ENCODE measurements at places on chromosomes 11 and 22.

GRCh38 chr22:45868571-45869339, 108.2 kb downstream of the WNT7B start:
- no peak for DNase-seq

DNA sequence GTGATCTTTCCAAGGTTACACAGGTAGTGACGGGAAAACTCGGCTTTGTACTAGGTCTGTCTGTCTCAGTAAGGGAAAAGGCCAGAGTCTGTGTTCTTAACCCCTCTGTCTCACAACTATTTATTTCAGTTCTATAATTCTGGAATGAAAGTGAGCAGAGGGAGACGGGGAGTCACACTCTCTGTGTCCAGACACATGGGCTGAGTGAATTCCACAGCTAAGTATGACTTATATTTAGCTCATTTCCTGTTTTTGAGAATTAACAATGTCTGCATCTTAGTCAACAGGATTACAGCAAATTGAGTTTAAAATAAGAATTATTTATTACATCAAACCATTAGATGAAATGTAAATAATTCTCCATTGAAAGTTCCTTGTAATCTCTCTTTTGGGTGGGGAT, 62.5 kb upstream of the OR4B1 start:
- DNase-seq = no peak

GRCh38 chr22:37167176-37167980, 17.7 kb upstream of the IL2RB start:
- no peak for DNase-seq

GRCh38 chr11:116605543-116606459, 167.0 kb downstream of the BUD13 start:
- no peak for DNase-seq

- no peak for DNase-seq
Measured at GRCh38 chr11:75173336-75173735, 22.4 kb downstream of the SLCO2B1 start.

DNA sequence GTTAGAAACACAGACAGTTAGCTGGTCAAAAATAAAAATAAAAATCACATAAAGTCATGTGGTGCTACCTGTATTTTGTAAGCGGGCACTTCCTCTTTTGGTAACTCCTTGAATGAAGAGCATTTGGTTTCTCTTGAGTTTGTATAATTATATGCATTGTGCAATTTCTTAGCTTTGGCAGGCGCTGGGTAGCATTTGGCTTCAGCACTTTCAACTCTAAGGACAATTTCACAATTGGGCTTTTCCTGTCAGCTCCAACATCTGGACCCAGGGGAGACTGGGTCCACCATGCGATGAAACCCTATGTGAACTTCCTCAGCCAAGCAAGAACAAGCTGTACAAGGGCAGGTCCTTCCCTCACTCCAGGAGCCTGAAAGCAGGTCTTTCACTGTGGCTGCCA, 169.1 kb downstream of the RRAS2 start:
- DNase-seq = no peak

- DNase-seq = no peak
Measured at GRCh38 chr22:29719899-29720645, at the start of gene CABP7. Gene CABP7, plus strand, starts transcription at chr22:29720003. Its CDS starts 422 bp downstream, at chr22:29720425.

GRCh38 chr11:43278193-43278956, 33.4 kb upstream of the API5 start:
- no peak for DNase-seq

DNA sequence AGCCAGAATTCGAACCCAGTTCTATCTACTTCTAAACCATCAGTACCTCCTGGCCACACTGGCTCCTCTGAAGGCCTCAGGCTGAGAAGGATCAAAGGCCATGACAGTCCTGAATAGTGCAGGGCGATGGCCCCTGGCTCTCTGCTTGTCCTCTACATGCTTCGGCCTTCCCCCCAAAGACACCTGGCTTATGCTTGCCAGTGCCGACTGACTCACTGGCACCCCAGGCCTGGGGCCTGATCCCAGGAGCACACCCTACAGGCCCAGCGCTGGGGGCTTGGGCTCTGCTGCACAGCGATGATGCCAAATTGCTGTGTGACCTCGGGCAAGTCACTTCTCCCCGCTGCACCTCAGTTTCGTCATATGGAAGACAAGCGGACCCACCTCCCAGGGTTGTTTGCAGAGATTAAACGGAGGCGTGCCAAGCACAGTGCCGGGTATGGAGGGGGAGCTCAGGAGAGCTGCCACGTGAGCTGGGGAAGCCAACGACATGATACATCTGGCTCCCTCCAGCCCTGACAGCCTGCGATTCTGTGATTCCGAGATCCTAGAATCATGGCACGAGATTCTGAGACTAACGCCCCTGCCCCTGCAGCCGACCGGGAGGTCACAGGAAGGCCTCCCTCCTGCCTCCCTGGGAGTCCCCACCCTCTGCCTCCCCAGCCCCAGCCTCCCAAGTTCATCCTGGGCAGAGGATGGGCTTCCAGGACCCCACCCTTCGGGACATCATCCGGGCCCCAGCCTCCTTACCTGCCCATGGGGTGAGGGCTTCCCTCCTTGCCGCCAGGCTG, 1.0 kb downstream of the SSTR3 start:
- no peak for DNase-seq

DNA sequence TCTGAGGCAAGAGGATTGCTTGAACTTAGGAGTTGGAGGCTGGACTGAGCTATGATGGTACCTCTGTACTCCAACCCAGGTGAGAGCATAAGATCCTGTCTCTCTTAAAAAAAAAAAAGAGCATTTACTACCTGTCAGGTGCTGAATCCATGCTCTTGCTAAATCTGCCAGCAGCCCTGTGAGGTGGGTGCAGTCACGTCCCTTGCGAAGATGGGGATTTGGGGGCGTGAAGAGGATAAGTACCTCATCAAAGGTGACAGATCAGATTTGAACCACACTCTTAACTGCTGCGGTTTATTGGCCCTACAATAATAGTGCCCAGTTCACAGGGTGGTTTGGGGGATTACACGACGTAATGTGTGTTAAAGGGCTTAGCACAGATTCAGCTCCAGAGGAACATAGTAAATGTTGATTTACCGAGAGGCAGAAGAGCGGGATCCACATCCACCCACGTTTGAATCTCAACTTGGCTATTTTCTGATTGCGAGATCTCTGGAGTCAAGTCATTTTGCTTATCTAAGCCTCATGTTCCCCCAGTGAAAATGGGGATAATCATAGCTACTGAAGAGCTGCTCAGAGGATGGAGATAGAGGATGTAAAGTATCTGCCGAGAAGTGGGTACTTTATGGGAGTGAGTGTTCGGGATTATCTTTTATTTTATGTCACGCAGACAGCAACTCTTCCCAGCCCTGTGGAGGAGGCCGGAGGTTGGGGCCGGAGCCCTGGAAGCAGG, 28.1 kb upstream of the LRRC10B start:
- DNase-seq = no peak

GRCh38 chr11:43832536-43832935, 48.1 kb upstream of the ALKBH3 start:
- DNase-seq = no peak

GRCh38 chr11:103792981-103793468, 243.4 kb upstream of the DDI1 start:
- DNase-seq = no peak

DNA sequence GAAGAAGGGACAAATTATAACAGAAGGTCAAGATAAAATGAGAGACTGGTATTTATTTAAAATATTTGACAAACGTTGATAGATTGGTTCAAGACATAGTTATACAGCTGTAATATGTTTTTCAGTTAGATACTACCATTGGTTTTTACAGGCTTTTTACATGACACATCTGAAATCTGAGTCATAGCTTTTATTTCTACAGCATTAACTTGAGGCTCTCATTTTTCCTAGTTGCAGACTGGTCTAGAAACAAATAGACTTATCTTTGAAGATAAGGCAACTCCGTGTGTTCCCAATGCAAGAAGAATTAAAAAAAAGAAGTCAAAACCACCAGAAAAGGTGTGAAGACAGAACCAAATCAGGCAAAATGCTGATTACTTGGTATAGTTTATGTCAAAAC, 31.3 kb downstream of the CEP57 start:
- DNase-seq = no peak

GRCh38 chr11:59076876-59077571, 9.1 kb upstream of the GLYATL1B start:
- no peak for DNase-seq

DNA sequence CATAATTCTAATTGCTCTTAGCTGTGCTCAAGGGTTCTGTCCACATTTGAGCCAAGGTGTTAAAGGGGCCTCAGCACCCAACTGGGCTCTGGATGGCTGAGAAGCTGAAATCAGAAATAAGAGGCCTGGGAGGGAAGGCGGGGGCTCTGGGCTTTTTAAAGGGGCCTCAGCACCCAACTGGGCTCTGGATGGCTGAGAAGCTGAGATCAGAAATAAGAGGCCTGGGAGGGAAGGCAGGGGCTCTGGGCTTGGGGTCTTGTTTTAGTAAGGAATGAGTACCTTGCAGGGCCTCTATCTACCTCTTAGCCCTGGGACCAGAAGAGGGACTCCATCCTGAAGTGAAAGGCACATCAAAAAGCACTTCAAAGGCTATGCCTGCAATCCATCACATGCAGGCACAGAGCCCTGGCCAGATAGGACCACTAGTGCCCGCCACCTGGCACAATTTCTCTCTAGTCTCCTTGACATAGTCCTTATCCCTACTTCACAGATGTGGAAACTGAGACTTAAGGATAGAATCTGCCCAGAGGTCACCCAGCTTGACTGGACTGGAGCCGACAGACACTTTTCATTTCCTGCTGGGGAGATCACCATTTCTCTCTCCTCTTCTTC, 35.6 kb downstream of the DKK3 start:
- DNase-seq = no peak

GRCh38 chr11:102727890-102728289, 3.1 kb upstream of the MMP8 start:
- DNase-seq = no peak

DNA sequence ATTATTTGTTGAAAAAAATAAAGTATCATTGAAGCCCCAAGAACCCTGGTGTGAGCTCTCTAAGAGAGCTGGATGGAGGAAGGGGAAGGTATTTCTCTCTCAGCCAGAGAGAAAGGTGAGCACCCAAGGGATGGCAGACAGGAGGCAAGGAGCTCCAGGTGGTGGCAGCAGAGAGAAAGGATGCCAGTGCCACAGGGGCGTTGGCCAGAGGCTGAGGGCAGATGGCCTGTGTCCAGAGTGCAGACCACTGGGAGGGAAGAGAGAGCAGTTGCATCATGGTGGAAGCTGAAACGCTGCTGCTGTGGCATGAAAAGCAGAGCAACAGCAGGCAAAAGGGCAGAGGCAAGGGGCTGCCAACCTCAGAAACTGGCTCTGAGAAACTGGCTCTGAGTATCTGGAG, 8.5 kb downstream of the SPON1 start:
- DNase-seq = no peak

DNA sequence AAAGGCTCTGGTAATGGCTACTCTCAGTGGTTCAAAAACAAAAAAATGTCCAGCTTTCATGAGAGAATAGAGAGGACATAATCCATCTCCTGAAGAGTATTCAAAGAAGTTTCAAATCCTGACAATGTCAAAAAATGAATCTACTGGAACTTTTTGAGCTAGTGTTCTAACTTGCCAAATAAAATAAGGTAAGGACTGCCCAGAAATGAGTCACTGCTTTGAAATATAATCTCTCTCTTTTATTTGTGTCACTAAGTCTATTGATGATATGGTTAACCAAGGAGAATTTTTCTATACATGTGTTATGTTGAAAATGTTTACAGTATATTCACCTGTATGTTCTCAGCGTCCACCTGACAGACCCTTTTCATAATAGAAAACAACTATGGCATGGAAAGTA, 3.4 kb downstream of the GUCY1A2 start:
- no peak for DNase-seq

GRCh38 chr11:74081428-74081827, 72.5 kb upstream of the UCP3 start:
- no peak for DNase-seq

DNA sequence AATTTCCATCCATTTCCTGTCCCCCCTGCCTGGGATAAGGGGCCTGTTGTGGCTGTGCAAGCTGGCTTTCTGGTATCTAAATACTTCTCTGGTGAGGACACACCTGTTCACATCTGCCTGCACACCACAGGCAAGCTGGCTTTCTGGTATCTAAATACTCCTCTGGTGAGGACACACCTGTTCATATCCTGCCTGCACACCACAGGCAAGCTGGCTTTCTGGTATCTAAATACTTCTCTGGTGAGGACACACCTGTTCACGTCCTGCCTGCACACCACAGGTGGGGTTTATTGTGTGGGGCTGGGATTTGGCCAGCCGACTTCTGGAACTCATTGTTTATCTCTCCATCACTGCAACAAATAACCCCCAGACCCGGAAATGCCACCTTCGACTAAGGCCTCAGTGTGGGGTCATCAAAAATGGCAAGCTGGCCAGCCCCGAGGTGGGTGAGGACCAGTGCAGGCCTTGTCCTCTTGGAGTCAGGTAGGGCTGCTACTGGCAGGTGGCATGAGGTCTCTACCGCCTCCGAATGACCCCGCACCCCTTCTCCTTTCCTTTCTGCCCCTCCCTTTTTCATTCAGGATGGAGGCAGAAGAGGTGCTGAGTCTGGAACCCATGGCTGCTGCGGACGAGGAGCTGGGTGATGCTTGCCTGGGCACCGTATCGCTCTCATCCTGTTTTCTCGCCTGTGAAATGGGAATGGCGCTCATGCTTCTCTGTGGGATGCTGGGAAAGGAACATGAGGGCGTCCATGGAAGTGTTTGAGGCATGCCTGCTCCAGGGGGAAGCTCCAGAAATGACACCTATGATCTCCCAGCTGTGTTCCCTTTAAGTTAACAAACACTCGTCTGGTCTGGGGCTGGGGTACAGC, 43.5 kb upstream of the MYEOV start:
- DNase-seq = no peak

- DNase-seq = no peak
Measured at GRCh38 chr22:34847072-34847471, 218.9 kb upstream of the ISX start.

DNA sequence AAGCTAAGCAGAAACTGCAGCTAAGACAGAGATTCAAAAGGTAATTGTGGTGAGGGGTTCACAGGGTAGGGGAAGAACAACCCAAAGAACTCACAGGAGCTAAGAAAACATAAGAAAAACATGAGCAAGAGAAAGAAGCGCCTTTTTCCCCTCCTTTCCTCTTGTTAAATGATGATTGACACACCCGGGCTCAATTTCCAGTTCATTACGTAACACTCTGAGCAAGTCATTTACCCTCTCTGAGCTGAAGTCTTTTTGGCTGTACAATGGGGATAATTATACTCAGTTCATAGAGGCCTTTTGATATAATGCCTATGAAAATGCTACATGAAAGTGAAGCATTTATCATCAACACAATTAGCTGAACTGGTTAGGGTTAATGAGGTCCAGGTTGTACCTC, 17.2 kb downstream of the LRP4 start:
- no peak for DNase-seq

DNA sequence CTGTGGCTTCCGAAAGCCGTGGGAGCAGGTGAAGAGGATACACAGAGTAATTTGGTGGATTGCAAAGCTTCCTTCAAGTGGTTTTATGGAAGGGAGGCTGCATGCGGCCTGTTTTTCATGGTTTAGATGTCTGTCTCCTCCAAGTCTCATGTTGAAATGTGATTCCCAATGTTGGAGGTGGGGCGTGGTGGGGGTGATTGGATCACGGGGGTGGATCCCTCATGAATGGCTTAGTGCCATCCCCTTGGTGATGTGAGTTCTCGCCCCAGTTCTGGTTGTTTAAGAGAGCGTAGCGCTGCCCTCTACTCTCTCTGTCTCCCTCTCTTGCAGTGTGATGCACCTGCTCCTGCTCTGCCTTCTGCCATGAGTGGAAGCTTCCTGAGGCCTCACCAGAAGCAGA, 247.8 kb upstream of the B3GAT1 start:
- DNase-seq = no peak

GRCh38 chr22:43287441-43287840, 55.7 kb downstream of the SCUBE1 start:
- DNase-seq = no peak

GRCh38 chr11:2553198-2553597, 108.4 kb downstream of the KCNQ1 start:
- no peak for DNase-seq

GRCh38 chr11:114290503-114291235, 5.5 kb upstream of the NNMT start:
- DNase-seq = no peak
